ENCODE measurements at places on chromosomes 6 and 20. TPM values are rescaled to one million over a fixed set of nuclear protein-coding genes. Genes with fewer than 3 reads are reported as not detected.
A peak's percentile ranks its signal among the peaks of the same experiment; 100 is the strongest.

- DNase-seq, result no peak
Observed at GRCh38 chr6:133995296-133995695, 42.3 kb downstream of the TBPL1 start.

GRCh38 chr6:42452171-42453030 is 675 bp upstream of the TRERF1 start:
- DNase-seq, result no peak

DNA sequence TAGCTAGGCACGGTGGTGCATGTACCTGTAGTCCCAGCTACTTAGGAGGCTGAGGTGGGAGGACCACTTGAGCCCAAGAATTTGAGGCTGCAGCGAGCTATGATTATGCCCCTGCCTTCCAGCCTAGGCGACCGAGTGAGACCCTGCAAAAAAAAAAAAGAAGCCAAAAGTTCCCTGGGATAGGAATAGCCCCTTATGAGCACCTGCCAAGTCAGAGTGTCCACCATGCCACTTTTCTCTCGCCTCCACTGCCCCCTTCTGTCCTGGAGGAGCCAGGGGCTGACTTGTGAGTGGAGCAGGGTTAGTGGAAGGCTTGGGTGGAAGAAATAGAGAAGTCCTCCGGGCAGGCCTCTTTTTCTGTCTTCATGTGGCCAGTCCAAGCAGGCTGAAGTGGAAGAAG is 12.1 kb upstream of the DDX27 start:
- no peak for DNase-seq

- DNase-seq, result no peak
Observed at GRCh38 chr6:17200395-17200794, 80.8 kb upstream of the RBM24 start.

DNA sequence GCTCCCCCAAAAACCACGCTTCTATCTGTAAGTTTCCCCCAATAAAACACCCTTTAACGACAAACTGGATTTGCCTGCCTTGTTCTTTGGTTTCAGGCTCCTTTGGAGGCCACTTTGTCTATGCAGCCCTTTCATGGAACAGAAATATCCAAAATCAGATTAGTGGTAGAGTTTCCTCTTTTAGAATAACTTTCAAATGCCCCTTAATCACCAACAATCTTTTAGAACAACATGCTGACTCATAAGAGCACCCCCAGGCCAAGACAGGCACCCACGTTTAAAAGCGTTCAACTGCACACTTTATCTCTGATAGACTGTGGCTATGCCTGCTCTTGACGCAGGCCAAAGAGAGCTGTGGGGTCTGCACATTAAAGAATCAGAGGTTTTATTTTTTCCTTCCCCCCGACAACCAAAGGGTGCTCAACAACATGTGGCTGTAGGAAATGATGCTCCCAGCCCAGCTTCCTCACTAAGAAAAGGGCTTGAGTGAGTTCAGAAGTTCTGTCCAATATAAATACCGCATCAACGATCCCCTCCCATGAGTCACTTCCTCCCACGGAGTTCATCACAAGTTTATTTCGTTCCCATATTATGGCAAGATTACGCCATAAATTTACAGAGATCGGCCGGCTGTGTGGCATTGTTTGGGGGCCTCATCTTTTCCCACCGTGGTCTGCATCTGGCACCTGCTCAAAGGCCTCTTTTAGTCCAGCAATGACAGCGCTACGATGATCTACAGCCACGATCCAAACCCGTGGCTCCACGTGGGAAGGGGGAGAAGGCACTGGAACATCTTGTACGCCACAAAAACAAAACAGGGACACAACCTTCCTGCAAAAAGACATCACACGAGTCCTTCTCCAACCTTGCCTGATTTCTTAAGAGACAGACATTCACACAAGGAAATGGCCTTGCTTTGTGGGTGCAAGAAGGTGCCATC is 88.8 kb upstream of the NFATC2 start:
- peak; percentile 96 for DNase-seq

GRCh38 chr20:58378704-58379103 is 10.3 kb upstream of the VAPB start:
- no peak for DNase-seq

GRCh38 chr6:4405621-4406212 is 270.3 kb upstream of the ECI2 start:
- no peak for DNase-seq

- no peak for DNase-seq
Observed at GRCh38 chr20:16352321-16352720, 220.9 kb downstream of the KIF16B start.

GRCh38 chr20:12353842-12354241 is 436.1 kb downstream of the BTBD3 start:
- DNase-seq, result no peak

GRCh38 chr6:16409531-16410441 is 171.4 kb downstream of the GMPR start:
- DNase-seq, result no peak

DNA sequence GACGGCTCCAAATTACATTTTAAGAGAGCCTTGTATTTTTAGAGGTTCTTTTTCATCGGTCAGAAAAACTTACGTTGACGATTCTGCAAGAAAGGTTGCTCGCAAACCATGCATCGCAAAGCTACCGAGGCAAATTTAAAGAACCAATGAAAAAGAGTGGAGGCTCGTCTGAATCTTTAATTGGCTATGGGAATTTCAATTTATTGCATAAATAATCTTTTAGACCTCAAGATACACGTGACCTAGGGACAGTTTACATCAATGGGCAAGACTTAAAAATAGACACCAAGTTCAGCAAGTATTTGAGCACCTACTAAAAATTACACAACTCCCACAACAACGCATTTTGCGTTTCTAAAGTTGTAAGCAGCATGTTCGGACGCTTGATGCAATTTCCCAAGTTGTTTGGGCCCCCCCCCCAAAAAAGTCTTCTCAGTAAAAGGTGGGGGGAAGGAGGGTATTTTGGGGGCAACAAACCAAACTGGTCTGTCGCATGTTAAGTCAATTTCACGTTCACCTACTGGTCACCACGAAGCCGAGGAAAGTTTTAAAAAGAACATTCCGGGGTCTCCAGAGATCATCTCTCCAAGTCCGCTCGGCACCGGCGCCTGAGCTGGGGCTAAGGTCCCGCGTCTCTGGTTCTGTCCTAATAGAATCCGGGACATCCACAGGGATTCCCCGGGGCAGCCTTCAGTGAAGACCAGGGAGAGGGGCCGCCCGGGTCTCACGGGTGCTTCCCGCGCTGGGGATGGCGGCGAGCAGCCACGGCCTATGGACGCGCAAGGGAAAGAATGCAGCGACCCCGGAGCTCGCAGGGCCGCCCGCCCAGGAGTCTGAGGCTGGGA is 851 bp downstream of the SNX5 start:
- no peak for DNase-seq

GRCh38 chr6:82779041-82779440 is 286.6 kb downstream of the UBE3D start:
- DNase-seq, result no peak

GRCh38 chr20:64145458-64146300 is 18.6 kb upstream of the MYT1 start:
- no peak for DNase-seq

DNA sequence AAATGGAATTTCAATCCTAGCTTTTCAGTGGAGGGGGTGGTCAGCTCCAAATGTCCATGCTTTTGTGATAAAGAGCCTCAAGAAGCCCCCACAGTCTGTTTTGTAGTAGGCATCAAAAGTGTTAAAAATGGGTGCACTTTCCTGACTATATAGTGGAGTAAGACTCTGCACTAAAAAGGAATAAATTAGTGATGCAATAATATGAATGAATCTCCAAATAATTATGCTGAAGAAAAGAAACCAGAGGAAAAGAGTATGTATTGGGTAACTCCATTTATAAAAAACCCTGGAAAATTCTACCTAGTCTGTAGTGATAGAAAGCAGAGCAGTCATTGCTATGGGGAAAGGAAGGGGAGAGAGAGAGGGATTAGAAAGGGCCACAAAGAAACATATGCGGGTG is 310.4 kb upstream of the SUPT3H start:
- no peak for DNase-seq

DNA sequence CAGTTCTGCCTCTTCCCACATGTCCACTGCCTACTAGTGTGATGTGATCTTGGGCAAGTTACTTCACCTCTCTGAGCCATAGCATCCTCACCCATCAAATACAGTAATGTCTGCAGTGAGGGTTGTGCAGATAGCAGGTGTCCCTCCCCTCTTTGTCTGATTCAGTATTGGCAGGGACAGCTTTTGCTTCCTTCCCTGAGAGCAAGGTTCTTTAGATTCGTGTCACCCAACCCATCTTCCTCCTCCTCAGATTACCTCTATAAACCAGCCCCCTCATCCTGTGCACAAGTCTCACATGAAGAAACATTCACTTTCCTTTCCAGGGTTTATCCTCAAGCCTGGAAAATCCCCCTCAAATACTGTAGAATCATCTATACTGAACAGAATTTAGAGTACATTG is 15.4 kb downstream of the ACTR5 start:
- DNase-seq, result no peak

DNA sequence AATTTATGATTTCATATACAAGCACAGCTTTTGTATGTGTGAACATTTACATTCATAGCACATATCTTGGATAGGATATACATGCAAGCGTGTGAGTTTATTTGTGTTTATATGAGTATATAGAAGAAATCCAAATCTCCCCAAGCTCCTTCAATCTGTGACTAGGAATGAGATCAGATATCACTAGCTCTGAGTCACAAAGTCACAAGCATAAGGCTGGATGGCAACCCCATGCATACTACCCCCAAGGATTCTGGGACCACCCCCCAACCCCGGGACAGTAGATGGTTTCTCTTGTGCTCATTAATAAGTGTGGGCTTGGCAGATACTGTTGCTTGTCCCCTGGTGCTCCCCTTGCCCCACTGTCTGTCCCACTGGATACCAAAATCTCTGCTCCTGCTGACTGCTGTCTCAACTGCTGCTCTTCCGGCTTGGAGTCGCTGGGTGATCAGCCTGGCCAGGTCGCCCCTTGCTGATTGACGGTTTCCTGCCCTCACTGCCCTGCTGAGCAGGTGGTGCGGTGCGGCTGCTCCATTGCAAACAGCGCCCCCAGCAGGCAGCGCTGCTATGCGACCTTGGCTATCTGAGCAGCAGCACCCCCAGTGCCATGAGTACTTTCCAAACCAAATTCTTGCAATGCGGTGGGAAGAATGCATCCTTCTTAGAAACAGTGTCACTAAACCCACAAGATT is 279.4 kb downstream of the CD83 start:
- DNase-seq, result no peak

GRCh38 chr20:31560746-31561598 is 44.1 kb upstream of the ID1 start:
- DNase-seq, result peak; percentile 90

DNA sequence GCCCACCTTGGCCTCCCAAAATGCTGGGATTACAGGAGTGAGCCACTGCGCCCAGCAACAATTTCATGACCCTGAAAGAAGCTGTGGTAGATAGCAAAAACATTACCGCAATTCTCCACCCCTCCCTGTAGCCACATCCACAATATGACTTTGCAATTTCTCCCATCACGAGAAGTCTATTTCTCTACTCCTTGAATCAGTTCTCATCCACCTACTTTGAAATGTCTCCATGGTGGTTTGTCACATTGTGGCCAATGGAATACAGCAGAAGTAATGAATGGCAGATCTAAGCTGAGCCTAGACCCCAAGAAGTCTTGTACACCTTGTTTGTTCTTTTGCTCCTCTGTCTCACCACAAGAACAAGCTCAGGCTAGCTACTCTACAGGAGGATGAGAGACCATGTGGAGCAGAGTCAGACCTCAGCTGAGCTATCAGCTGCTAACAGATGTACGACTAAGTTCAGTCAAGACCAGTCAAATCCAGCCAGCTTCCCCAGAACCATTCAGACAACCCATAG is 6.3 kb downstream of the OXT start:
- no peak for DNase-seq

GRCh38 chr6:136740050-136740974 is 52.0 kb downstream of the MAP3K5 start:
- no peak for DNase-seq

GRCh38 chr6:170189236-170189635 is 101.6 kb downstream of the DLL1 start:
- DNase-seq, result no peak

- no peak for DNase-seq
Observed at GRCh38 chr6:123000244-123000770, 4.3 kb downstream of the CLVS2 start.

DNA sequence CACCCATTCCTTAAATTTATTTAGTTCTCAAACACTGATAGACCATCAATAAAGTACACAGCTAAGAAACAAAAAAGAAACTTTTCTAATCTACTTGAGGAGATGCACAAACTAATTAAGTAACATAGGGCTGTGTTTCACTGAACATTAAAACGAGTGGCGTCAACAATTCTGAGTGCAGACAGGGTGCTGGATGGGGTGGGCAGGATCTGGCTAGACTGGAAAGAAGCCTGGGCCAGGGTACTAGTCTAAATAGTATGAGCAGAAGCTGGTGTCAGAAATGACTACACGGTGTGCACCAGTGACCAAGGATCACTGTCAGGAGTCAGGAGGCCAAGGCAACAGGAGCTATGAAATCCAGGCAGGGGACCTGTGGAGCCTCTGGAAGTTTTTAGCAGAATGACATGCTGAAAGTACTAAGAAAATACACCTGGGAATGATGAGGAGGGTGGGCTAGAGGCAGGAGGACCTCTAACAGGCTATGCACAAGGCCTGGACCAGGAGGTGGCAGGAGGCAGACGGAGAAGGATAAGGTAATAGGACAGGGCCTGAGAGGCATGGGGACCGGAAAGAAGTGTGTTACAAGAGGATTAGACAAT is 13.3 kb downstream of the ZBTB24 start:
- DNase-seq, result no peak

DNA sequence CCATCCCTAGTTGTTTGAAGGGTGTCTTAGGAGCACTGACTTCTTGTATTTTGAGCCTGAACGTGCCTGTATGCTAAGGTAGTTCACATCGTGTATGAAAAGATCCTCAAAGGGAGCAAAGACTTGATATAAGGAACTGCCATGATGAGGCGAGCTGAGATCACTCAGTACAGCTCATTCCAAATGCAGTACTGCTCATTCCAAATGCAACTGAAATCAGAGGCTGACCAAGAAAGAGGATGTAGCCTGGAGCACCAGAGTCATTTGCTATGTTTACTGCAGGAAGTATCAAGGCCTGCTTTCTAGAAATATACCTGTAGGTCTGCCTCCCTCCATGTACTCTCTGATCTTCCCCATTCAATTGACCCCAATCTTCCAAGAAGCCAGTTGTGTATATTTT is 832.2 kb downstream of the EYS start:
- DNase-seq, result no peak

DNA sequence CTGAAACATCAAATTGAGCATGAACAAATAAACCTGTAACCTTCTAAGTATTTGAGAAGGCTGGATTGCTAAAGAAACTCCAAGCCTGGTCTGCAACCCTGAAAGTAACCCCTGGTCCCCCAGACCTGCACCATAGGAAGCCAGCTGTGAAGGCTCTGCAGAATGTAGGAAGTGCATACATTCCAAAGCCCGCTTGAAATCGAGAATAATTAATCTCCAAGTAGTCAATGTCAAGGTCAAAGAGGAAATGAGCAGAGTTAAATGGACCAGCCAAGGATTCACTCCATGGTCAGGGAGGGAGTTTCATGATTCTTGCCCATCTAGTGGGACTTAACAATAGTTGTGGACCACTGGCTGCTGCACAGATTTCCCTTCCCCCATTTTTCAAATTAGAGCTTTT is 107.6 kb upstream of the RNF24 start:
- DNase-seq, result no peak

The SYCP2L gene
- not detected for polyA plus RNA-seq

The DPPA5 gene
- not detected for polyA plus RNA-seq

The CST2 gene
- not detected for polyA plus RNA-seq

The MDFI gene
- not detected for polyA plus RNA-seq

The PIGT gene
- 236 TPM for polyA plus RNA-seq

The TMEM217 gene
- 3.1 TPM for polyA plus RNA-seq

The IL17A gene
- polyA plus RNA-seq, result not detected

The PHACTR1 gene
- 0.42 TPM for polyA plus RNA-seq

The ENTPD6 gene
- polyA plus RNA-seq, result 70.8 TPM

The LPIN3 gene
- 9.1 TPM for polyA plus RNA-seq

The TCP11 gene
- 0.13 TPM for polyA plus RNA-seq

The SOBP gene
- not detected for polyA plus RNA-seq

Data from BJ (cell line).